Central memory CD4-positive, alpha-beta T cell (primary cell): ENCODE measurements at places on chromosomes 4 and X.

GRCh38 chr4:55409468-55410171 is 13.9 kb downstream of the TMEM165 start:
- DNase-seq: peak; percentile 6

GRCh38 chr4:188960411-188961093 is 821.3 kb downstream of the TRIML1 start:
- no peak for DNase-seq

GRCh38 chr4:83561381-83561780 is 25.5 kb downstream of the GPAT3 start:
- DNase-seq: no peak

DNA sequence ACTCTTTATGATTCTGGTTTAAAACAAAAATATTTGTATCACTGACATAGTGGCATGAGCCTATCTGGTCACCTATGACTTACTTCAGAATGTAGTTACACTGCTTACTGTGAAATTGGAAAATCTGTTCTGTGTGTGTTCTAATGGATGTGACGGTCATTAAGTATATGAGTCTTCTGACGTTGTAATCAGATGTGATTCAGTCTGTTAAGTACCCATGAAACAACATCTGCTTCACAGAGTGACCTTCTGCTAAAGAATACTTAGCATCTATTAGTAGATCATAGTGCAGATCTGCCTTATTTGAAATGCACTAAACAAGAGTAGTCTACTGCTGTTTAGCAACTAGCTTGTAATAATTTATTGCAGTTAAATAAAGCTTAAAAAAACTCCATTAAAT is 317.1 kb downstream of the DCTD start:
- no peak for DNase-seq

- no peak for DNase-seq
Observed at GRCh38 chrX:36581030-36581429, 427.1 kb upstream of the FAM47C start.

DNA sequence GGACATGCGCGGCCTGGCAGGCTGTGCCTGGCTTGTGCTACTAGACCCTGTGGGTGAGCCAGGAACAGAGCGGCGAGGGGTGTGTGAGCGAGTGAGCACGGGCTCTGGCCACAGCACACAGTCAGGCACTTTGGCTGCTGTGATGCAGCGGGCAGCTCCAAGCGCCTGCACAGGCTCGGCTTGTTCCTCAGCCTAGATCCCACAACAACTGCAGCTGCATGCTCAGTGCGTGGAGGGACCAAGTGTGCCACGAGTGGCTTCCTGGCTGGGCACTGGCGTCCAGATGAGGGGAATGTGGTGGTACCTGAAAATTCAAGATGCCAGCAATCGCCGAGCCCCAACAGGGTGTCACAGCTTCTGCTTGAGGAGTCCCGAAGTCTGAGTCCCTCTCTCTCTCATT is 1056.6 kb downstream of the RAPGEF2 start:
- DNase-seq: no peak

- DNase-seq: no peak
Observed at GRCh38 chr4:37845201-37845600, 18.7 kb downstream of the PGM2 start.

- no peak for DNase-seq
Observed at GRCh38 chrX:120839491-120839890, 36.2 kb downstream of the CT47B1 start.

DNA sequence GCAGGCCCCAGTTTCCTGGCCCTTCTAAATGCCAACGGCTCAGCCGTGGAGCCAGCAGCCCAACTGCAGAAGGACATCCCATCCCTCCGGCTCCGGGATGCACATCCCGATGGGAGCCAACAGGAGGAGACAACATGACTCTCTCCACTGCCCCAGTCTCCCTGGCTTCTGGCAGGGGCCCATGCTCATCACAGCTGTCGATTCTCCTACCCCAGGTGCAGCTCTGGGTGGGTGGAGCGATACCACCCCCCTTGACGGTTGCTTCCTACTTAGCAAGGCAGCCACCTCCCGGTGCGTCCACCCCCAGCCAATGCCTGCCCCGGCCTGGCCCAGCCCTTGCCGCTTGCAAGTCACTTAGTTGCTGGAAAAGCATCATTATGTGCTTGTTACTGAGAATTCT is 19.5 kb downstream of the ZNF275 start:
- DNase-seq: no peak

GRCh38 chrX:27863809-27864208 is 56.0 kb downstream of the MAGEB10 start:
- no peak for DNase-seq

DNA sequence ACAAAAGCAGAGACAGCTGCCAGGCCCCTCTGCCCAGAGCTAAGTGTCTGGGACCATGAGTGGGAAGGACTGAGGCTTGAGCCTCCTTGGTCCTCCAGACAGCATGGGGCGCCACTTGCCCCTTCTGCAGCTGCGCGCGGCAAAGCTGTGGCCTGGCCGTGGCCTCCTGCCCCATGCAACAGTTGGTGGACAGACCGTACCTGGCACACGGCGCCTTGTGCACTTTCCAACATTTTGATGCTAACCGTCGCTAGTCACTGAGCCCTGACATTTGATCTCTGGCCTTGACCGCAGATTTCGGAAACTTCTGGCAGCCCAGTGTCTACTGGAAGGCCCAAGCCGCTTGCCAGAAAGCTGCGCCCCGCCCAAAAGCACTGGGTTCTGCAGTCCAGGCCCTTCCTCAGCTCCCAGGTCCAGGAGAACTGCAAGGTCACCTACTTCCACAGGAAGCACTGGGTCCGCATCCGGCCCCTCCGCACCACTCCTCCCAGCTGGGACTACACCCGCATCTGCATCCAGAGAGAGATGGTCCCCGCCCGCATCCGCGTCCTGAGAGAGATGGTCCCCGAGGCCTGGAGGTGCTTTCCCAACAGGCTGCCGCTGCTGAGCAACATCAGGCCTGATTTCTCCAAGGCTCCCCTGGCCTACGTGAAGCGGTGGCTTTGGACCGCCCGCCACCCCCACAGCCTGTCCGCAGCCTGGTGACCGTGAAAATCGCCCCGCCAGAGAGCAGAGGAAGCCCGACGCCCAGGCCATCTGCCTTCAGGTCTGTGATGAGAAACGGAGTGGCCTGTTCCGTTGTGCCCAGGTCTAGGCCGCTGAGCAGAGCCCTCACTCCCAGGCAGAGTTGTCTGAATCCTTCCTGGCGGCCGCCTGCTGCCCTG is 35.3 kb upstream of the CA5B start:
- no peak for DNase-seq

GRCh38 chrX:41145920-41146608 is 60.8 kb downstream of the USP9X start:
- no peak for DNase-seq

DNA sequence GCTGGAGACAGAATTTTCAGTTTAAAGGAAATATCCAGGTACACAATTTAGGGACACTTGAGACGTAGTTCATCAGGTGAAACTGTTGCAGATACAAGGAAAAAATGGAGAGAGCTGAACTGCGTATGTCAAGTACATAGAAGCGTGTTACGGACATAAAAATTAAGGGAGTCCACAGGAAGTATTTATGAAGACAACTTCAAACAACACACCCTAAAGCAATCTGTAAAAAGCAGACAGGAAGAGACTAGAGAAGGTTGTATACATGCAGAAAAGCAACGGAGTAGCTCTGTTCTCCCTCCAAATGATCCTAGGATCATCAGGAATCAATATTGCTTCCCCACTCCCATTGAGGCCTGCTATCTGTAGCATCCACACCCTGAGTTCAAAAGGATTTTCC is 5.8 kb downstream of the CASK start:
- no peak for DNase-seq

DNA sequence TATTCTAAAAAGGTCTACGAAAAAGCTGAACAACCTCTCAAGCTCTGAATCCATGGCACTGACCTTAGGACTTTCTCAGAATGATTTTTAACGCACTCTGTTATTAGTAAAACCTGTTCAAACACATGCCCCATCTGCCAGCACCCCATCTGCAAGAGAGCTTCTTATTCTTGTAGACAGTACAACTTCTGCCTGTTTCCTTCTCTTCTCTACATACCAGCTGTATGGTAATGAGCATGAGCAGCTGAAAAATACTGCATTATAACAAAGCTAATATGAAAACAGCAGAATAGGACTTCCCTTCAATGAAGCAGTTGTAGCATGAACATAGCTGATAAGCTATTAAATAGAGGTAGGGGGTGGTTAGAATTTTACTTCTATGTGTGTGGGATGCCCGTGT is 167.9 kb downstream of the FBXW7 start:
- DNase-seq: no peak

GRCh38 chrX:54178100-54178940 is 4.7 kb downstream of the FAM120C start:
- DNase-seq: no peak

DNA sequence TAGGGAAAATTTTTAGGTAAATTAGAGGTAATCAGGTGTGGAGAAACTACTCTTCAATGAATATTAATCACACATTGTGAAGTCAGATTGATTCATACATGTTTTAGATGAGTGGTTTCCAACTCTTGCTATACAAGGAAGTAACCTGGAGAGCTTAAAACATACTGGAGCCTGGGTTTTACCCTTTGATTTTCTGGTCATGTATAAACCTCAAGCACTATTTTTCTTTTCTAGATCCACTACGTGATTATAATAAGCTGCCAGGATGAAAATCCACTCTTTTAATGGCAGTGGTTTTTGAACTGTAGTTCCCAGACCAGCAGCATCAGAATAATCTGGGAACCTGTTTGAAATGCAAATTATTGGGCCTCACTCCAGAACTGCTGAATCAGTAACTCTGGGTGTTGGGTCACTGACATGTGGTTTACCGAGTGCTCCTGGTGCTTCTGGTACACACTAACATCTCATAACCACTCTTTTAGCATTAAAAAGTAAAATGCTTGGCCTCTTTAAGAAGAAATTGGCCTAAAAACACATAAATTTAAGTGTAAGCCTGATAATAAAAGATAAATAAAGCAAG is 63.4 kb downstream of the DCAF12L1 start:
- no peak for DNase-seq

GRCh38 chr4:90544532-90545045 is 417.4 kb downstream of the CCSER1 start:
- DNase-seq: no peak

- DNase-seq: no peak
Observed at GRCh38 chr4:150224896-150225591, 146.8 kb downstream of the DCLK2 start.

GRCh38 chr4:40197879-40198689 is 1.3 kb downstream of the RHOH start:
- peak; percentile 84 for DNase-seq

DNA sequence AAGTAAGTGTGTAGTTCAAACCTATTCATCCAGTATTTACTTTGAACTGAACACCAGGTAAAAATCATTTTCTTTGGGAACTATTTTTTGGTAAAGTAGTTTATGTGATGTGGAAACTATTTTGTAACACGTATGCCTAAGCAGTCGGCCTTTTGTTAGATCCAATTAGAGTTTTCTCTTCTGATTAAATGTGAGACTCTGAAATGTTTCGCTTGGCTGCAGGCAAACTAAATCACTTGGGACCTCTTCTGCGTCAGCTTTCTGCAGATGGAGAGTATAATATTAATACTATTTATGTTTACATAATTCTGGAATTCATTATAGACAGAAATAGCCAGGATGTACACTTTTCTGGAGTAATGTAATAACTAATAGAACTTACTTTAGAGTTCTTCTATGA is 46.9 kb downstream of the BMPR1B start:
- DNase-seq: no peak

DNA sequence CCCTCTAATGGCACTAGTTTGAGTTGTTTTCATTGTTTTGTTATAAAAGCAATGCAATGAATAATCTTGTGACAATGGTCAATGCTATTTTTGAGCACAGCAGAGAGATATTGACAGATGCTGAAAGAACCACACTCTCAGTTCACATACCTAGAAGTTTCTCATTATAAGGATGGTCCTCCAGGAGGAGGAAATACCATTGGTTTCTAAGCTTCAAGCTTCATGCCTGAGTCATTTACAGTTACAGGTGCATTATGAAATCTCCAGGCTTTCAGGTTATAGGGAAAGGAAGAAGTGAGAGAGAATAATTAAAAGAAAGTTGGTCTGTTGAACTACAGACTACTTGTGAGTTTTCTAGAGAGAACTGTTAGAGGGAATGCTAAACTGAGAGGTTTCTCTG is 75.3 kb downstream of the PWWP3B start:
- no peak for DNase-seq

DNA sequence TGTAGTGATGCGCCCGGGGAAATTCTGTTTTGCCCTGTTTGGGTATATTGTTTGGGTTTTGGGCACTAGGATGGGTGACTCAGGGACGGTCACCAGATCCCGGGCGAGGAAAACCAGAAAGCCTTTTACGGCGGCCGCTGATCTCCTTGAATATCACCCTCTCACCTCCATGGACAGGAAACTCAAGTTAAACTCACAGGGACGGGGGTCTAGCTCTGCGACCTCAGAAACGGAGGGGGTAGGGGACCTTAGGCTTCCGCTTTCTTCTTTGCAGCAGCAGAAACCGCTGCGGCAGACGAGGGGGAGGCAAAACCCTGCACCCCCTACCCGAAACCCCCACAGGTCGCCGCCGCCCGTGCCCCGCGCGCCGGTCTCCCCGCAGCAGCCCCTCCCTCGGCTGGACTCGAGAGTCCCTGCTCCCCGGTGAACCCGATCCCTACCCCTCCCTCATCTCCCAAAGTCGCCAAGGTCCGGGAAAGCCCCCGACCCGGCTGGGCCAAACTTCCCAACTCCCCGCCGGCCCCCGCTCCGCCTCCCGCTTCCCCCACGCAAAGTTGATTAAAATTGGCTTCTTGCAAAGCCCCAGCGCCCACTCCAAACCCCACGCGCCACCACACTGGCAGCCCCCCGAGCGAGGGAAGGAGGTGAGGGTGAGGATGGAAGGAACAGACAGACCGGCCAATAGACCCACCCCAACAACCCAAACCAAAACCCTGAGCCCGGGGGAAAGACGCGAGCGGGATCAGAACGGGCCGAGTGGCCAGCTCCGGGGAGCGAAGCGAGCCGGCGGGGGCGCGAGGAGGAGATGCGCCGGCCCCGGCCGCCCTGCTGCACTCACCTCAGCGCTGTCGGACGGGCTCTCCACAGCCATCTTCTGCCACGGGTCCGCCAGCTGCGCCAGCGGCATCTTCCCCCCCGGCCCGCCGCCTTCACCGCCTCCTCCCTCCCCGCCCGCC is 705 bp downstream of the RPS6KA3 start:
- no peak for DNase-seq

- no peak for DNase-seq
Observed at GRCh38 chrX:72060196-72060920, 71.4 kb downstream of the RTL5 start.

- DNase-seq: no peak
Observed at GRCh38 chr4:188177997-188178675, 38.9 kb downstream of the TRIML1 start.

GRCh38 chrX:53188763-53189162 is 36.2 kb downstream of the KDM5C start:
- no peak for DNase-seq

GRCh38 chrX:16666541-16666940 is 16.6 kb downstream of the S100G start:
- DNase-seq: no peak

GRCh38 chrX:48903290-48903689 is 5.6 kb downstream of the PQBP1 start:
- no peak for DNase-seq
